ENCODE measurements at places on chromosomes 1 and 21.

DNA sequence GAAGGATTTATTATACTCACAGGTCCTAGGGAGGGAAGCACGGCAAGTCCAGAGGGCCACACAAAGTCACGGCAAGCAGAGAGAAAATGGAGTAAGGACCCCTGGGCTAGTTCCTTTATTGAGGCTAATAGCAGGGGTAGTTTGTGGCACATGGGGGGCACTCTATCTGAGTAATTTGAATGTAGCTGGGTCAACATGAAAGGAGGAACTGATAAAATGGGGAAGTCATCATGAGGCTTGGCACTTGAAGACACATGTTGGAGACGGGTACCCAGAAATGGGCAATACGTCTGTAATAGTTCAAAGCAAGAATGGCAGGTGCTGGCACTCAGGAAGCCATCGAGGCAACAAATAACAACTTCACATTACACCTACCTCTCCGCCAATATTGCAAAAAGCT, 1136.4 kb downstream of the MRPL39 start:
- DNase-seq, result no peak

- DNase-seq, result no peak
Measured at GRCh38 chr1:184520336-184520735, 133.5 kb downstream of the C1orf21 start.

DNA sequence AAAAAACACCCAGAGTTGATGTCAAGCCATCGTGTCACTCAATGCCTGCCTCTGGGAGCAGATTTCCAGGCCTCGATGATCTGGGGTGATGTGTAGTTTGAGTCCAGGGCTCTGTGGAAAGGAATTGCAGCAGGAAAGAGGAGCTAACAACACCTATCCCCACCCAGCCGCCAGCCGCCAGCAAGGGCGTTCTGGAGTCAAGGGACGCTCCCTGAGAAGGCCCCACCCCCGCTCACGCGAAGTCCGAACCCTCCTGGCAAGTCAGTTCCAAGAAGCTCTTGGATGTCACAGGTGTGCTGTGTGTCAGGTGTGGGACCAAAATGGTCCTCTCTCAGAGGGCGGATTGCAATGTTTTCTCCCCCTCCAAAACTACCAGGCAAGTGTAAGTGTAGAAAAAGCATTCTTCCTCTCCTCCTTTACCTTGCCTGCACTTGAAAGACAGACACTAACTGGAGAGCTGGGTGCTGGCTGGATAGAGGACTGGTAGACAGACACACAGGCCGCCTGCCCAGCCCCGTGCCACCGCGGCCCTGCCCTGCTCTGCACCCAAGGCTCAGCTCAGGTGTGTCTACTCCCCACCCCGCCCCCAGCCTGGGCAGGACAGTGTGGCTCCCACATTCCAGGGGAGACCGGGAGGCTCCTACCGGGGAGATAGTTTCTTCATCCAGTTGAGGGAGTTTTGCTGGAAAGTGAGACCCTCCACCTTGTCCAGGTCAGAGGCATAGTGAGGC, 8.5 kb downstream of the AGT start:
- no peak for DNase-seq

- DNase-seq, result peak; percentile 78
Measured at GRCh38 chr1:243798726-243799125, 51.3 kb downstream of the AKT3 start.

DNA sequence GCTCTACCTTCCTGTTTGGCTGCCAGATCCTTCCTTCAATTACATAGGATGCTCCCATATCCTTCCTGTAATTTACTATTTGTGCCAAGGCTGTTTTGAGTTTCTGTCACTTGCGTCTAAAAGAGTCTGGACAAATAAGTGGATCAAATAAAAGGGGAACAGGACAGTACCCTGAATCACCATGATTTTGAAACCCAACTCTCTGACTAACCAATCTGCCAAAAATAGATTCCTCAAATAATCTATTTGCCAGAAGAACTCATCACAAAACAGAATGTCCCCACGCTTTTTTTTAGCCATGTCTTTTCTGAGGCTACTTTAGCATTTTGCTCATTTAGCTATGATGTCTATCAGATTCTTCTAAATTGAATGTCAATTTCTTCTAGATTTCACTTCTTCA, 392.6 kb downstream of the NTNG1 start:
- DNase-seq, result no peak

- peak; percentile 35 for DNase-seq
Measured at GRCh38 chr1:154186177-154186576, 5.7 kb downstream of the TPM3 start.

- DNase-seq, result peak; percentile 31
Measured at GRCh38 chr1:85320371-85321131, 44.1 kb upstream of the BCL10 start.

DNA sequence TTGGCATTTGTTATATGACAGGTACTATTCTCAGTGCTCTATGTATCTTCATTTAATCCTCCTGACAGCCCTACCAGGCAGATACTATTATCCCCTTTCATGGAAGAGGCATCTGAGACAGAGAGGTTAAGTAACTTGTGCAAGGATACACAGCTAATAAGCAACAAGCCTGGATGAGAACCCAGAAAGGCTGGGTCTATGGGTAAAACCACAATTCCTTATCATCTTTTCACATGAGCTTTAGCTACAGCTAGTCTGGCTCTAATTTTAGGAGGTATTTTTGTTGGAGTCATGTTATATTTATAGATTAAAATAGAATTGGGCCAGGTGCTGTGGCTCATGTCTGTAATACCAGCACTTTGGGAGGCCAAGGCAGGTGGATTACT, 27.7 kb downstream of the DNTTIP2 start:
- DNase-seq, result no peak

DNA sequence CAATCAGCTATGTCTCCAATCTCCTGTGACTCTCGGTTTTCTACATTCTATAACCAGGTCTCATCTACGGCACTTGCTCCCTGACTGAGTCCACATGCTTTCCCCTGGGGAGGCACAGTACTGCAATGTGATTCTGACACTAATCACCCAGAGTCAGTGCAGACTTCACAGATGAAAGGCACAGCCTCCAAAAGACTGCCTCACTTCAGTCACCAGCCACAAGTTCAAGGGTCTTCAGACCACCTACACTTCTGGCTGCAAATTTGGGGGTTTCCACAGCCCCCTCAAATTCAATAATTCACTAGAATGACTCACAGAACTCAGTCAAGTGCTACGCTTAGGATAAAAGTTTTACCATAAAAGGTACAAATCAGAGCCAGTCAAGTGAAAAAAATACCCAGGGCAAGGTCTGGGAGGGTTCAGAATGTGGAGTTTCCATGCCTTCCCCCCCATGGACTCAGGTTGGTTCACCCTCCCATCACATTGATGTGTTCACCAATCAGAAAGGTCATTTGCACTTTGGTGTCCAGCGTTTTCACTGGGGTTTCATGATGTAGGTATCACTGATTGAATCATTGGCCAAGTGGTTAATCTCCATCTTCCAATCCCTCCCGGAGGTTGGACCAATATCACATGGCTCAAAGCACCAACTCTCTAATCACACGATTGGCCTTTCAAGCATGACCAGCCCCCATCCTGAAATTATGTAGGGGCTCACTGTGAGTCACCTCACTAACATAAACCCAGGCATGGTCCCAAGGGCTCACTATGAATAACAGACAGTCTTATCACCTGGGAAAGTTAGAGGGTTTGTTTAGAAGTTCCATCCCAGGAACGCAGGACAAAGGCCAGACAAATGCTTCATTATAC, 182.9 kb upstream of the CAMK1G start:
- DNase-seq, result no peak

GRCh38 chr1:118262865-118263264, 77.8 kb upstream of the SPAG17 start:
- DNase-seq, result no peak

GRCh38 chr1:101588677-101589076, 351.9 kb downstream of the S1PR1 start:
- DNase-seq, result no peak

DNA sequence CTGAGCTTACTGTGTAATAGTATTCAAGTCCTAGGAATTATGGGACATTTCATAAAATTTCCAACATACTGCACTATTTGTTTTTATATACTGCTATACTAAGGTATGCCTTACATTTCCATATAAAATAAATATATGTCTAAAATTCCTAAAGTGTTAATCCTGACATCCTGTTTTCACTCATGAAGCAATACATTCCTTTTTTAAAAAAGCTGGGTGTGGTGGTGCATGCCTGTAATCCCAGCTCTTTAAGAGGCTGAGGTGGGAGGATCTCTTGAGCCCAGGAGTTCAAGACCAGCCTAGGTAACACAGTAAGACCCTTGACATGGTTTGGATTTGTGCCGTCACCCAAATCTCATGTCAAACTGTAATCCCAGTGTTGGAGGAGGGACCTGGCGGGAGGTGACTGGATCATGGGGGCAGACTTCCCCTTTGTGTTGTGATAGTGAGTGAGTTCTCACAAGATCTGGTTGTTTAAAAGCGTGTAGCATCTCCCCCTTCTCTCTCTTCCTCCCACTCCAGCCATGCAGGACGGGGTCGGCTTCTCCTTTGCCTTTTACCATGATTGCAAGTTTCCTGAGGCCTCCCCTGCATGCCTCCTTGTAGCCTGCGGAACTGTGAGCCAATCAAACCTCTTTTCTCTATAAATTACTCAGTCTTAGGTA, 5.8 kb downstream of the CDC42BPA start:
- no peak for DNase-seq

GRCh38 chr21:44304877-44305293, 5.0 kb downstream of the PFKL start:
- DNase-seq, result peak; percentile 76

DNA sequence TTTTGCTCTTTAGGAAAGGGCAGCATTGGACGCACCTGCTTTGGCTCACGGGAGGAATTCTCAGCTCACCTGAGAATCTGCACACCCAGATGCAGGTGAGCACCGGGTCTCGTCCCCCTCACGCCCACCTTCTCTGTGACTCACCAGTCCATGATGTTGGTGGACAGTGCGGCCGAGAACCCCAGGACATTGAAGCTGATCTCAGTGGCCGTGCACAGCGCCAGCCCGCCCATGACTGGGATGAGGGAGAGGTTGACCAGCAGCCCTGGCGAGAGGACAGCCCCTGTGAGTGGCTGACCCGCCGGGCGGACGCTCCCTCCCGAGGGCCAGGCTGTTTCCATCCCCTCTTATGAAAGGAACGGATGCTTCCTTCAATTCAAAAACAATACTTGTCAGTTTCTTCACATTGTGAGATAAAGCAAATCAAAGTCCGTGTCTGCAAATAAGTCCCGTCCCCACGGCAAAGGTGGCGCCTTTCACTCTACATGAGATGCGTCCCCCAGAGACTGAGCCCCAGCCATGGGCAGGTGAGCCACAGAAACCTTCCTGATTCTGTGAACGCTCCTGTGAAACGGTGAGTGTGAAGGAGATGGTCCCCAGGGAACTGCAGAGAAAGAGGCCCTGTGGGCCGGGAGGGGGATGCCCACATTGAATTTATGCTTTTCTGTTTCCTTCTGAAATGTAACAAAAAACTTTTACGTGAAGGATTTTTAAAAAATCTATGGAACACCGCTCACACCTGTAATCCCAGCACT, 12.7 kb upstream of the CDK11B start:
- no peak for DNase-seq

- no peak for DNase-seq
Measured at GRCh38 chr1:198913667-198914066, 274.8 kb downstream of the PTPRC start.

- no peak for DNase-seq
Measured at GRCh38 chr1:172352435-172352834, 68.0 kb upstream of the C1orf105 start.

DNA sequence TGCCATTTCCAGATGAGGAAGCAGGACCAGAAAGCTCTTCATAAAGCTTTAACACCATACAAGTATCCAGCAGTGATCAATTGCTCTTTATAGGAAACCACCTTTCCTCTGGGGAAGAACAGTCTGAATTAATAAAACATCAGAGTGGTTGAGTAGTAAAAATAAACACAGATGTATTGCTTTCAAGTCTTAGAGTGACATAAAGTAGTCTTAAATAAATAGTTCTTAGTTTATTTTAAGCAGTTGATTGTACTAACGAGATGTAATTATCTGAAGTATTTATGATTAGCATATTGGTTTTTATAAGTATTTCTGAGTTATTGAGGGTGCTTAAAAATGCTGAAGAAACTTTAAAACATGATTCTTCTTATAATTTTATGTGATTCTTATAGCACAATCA, 67.0 kb downstream of the PRKAA2 start:
- DNase-seq, result no peak

DNA sequence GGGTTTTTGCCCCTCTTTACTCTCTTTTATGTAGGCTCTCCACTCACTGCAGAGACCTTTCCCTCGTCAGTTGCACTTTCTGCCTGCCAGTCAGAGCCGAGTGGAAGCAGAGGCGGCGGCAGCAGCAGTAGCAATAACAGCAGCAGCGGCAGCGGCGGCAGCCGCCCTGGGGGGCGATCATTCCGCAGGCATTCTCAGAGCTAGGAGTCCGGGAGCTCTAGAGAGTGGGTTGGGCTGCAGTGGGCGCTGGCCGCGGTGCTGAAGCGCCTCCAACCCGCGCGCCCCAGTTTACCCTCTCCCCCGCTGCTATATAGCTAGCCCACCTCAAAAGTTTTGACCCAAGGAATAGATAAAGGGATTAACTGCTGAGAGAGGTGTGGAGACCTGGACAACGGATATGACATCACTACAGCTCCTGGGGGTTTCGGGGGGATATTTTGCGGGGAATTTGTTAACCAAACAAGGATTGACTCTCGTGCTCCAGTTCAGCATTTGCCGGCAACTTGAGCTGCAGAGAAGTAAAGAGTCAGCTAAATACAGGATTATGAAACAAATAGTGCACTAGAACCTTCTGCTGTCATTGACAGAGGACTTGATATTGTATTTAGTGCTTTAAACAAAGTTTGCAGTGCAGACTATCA, at the start of gene OLFM3:
TSS of gene OLFM3 (minus strand) at position 102 of the 641 bp plus-strand sequence.
- no peak for DNase-seq

- DNase-seq, result no peak
Measured at GRCh38 chr1:23478896-23479665, 4.9 kb downstream of the ASAP3 start.

GRCh38 chr1:76862447-76862846, 4.8 kb upstream of the ST6GALNAC5 start:
- peak; percentile 22 for DNase-seq

DNA sequence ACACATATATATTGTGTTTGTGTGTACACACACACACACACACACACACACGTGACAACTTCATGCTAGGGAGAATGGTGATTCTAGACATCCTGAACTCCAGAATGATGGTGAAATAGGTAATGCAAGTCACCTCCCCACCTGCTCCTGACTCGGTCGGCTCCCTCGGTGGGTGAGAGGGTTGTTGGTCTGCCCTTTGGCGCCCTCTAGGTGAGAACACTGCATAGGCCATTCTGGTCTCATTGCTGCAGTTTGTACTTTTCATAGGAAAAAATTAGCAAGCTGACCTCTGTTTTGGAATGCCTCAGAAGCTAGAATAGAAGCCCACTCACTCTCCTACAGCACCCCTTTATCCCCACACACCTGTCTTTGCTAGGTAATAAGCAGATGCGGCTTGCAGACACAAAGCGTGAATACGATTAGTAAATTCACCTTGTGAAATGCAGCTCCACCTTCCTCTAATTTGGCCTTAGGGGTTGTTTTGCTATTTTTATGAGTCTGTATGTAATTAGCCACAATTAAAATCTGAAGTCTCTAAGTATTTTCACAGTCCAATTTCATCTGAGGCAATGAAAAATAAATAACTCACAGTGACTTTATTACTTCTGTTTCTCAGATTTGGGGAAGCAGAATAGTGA, 130.0 kb upstream of the KCNJ15 start:
- DNase-seq, result peak; percentile 43

All from hepatic stellate cell (primary cell).